ENCODE measurements at places on chromosomes 2 and 18.

DNA sequence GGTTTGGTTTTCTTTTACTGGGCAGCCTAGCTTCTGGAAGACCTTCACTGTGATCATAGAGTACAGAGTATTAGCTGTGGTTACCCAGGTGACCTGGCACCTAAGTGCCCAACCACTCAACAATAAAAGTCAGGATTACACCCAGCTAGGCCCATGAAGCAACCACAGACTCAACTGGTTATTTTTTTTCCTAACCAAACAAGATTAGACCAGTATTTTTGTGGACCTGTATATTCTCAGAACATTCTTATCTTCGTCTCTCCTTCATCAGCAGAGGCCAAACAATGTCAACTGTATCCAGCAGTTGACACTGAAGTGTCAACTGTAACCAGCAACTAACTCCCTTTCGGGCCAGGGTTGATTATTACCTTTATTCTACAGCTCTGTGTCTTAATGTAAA is 289.2 kb upstream of the SLC39A10 start:
- DNase-seq, result no peak

DNA sequence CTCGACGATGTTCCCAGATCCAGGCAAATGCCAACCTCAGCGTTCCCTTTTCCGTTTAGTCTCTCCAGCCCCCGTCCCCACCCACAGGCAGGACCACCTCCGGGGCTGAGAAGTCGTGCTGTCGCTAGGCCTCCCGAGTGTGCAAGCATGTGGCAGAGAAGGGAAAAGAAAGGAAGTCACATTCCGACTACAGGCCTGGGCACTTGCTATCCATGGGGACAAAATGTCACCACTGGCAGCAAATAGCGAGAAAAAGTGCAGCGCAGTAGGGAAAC is 420 bp downstream of the PIGN start:
- DNase-seq, result peak; percentile 11

- DNase-seq, result no peak
These were observed 2.7 kb upstream of the TGIF1 start for GRCh38 chr18:3447068-3447894.

GRCh38 chr2:134713176-134713575 is 5.6 kb downstream of the TMEM163 start:
- no peak for DNase-seq

DNA sequence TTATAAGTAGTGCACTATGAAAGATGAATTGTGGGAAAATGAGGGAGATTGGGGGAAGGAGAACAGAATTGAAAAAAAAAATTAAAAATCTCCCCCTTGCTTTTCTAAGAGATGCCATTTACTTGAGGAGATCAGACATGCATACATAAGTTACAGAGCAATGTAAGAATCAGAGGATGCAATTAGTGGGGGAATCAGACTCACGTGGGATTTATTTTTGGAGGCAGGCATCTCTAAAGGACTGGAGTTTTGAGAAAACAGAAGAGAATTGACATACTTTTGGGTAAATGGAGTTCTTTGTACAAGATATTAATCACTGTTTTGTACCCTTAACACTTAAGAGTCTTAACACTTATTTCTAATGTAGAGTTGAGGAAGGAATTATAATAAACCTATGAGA is 52.7 kb downstream of the MTX2 start:
- no peak for DNase-seq

DNA sequence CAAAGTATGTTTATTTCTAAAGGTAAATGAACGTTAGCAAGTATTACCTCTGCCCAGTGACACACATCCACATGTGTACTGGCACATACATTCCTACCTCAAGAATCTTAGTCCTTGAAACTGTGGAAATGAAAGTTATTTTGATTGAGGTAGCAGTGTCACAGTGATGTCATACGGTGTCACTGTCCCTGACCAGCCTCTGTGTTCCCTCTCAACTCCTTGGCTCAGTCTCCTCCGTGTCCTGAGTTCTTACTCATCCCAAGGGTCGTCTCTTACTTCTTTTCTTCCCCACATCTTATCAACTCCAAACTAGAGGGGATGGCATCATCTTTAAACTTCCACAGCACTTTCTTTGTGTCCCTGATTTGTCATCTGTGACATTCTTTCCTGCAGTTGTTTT is 3.3 kb downstream of the NCK2 start:
- DNase-seq, result no peak

- no peak for DNase-seq
These were observed 1.7 kb upstream of the SLC25A12 start for GRCh38 chr2:171895786-171896185.

DNA sequence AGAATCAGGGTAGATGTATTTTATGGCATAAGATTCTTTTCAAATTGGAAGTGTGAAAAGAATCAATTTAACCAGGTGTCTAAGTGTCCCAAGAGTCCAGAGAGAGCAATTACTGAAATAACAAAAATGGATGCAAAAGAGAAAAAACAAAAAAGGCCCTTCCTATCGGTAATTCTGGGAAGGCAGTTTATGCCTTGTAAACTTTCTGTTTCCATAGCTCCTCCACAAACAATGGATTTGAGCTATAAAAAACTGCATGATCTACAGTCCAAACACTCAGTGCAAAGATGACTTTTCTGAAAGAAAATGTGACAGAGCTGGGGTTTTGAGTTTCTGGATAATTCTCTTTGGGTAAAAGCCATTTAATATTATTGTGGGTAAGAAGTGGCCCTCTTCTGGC is 366.1 kb downstream of the EN1 start:
- no peak for DNase-seq

- DNase-seq, result no peak
These were observed 110.1 kb downstream of the MAIP1 start for GRCh38 chr2:200065477-200065876.

DNA sequence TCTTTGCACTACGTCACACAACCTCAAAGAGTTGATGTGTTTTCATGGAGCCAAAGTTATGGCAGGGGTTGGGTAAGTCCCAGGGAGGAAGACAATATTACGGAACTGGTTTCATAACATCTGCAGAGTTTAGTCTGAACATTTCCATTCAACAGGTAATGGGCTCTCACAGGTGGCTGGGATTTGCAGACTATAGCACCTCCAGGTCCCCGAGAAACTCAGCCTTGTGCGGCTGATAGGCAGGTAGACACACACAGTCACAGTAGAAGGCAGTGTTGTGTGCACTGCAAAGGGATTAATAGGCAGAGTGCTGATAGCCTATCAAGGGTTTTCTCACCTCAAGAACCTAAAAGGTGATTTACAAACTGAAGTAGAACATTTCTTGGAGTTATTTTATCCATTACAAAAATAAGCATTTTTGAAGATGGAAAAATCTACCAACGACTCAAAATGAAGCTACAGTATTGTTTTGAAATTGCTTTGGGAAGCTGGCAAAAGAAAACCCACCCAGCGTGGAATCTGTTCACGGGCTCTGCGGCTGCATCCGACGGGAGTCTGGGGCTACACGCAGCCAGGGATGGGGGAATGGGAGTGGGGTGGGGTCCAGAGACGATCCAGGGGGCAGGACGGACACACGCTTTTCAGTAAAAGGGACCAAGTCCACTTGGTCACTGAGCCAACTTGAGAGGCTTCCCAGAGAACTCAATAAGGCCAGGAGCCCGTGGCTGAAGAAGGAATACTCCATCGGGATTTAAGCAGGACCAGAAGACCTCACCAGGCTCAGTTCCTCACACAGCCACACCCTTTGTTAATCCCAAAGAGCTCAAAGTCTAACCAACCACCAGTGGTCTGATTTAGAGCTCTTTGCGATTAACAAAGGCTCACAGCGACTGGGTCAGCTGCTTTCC is 82.9 kb downstream of the CHRNA1 start:
- peak; percentile 67 for DNase-seq

DNA sequence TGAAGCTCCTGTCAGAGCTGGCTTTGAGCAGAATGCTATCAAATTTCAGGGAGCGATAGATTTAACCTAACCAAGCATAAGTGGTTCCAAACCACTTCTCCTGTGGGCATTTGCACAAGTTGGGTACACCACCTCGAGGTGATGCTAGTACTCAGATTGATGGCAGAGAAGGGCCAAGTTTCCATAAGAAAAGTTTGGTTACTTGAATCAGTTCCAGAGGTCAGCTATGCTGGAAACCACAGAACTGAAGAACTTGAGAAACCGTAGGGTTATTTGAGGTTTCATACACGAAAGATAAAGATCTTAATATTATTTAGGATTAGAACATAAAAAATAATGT is 238.2 kb upstream of the SOX11 start:
- DNase-seq, result no peak

DNA sequence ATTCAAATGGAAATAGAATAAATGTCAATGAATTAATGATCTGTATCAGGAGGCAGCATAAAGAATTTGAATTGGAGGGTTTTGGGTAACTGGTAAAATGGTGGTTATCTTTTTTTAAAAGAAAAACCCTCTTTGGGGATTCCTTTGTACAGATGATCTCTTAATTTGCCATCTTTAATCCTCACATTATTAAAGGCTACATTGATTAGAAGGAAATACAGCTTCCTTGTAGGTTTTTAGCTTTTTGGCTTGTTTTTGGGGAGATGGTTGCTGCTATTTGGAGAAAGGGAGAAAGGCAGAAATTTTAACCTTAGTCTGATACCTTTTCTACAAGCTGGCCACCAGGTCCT is 600 bp upstream of the MAPRE2 start:
- DNase-seq, result no peak

DNA sequence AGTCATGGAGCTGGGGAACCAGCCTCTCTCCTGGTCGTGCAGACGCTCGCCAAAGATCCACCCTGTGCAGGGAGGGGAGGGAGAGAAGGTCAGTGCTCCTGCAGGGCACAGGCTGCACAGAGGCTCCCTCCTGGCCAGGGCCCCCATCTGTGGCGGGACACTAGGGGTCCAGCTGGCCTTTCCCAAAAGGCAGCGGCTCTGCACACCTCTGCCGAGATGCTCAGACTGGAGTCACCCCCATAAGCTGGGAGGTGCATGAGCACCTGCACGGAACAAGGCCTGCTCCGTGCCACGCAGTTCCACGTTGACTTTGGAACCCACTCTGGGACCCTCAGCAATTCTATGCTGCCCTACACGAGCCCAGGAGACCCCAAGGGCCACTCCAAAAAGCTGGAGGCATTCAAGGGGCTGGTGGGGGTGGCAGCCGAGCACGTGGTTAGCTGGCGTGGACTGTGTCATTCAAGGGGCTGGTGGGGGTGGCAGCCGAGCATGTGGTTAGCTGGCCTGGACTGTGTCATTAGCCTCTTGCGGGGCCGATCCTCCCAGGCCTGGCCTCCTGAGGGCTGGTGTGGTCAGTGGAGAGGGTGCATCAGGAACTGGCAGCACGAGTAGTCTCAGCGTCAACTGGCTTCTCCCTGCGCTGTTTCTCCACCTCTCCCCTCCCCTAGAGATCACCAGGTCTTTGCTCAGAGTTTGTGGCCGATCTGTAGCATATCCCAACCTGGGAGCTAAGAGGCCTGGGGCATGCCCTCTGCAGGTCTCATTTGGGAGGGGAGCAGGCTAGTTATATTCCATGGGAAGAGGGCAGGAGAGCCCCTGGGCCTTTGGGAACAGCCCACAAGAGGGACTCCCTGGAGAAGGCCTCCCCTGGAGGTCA is 9.8 kb downstream of the SNORC start:
- DNase-seq, result no peak

GRCh38 chr18:22710673-22711191 is 222.4 kb upstream of the RBBP8 start:
- no peak for DNase-seq

DNA sequence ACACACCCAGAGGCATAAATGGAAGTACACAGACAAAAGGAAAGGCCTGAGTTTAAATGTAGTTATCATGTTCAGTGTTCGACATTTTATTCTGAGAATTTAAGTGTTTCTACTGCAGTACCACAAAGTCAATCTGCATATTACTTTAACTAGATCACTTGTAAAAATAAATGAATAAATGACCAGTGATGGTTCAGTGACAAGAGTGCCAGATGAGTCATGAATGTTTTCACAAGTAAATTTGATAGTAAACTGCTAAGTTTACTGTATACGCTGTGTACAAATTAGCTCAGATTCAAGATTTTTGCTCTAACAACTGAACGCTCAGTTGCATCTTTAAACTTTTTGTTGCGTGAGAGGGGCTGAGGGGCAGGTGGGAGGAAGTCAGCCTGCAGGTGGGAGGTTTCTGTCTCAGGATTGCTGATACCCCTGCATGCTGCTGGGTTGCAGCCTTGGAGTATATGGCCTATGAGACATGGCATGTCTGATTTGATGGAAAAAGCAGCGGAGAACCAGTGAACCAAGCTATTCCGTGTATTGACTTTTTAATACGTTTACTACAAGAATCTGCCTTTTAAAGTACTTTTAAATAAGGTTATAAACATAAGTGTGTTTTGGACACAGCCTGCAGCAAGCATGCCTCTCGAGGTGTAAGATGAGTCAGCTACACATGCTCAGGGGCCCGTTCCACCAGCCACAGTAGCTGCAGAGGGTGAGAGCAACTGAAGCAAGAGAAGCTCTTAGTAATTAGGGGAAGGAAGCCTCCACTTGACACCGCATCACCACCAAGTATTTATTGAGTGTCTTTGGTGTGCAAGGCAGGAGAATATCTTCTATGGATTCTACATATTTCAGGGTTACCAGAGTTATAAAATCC is 245.1 kb downstream of the NEDD4L start:
- DNase-seq, result no peak

- no peak for DNase-seq
These were observed 167.1 kb upstream of the PKDCC start for GRCh38 chr2:41880561-41881243.
